ENCODE measurements at places on chromosomes 1 and 21. TPM values are rescaled to one million over a fixed set of nuclear protein-coding genes. Genes with fewer than 3 reads are reported as not detected.

DNA sequence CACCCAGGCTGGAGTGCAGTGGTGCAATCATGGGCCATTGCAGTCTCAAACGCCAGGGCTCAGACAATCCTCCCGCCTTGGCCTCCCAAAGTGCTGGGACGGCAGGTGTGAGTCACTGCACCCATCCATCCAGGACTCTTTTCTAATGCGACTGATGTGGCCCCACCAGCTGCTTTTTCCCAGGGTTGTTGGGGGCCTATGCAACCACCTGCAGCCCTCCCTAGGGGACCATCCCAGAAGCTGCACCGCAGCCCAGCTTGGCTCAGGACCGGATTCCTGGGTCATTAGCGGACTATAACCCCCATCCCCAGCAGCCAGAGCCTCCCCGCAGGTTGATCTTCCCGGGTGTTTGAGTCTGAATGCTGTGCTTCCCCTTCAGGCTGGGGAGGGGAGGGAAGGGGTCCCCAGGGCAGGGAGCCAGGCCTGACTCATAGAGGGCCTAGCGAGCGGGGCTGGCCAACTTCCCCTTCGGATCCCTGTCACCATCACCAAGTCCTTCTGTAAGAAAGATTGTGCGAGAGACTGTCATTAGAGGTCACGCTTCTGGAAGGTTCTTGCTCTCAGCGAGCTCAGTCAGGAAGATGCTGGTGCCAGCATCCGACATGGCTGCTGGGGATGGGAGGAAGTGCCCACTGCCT lies 108.7 kb upstream of the ACTRT2 start:
- no peak for DNase-seq
- H3K27ac ChIP-seq, result no peak overlapping the region
- no peak overlapping the region for H3K4me3 ChIP-seq
- no peaks in the 10 kb centered on the region for H3K27me3 ChIP-seq
- no peaks in the 10 kb centered on the region for H3K36me3 ChIP-seq
- no peaks in the 10 kb centered on the region for H3K4me1 ChIP-seq

DNA sequence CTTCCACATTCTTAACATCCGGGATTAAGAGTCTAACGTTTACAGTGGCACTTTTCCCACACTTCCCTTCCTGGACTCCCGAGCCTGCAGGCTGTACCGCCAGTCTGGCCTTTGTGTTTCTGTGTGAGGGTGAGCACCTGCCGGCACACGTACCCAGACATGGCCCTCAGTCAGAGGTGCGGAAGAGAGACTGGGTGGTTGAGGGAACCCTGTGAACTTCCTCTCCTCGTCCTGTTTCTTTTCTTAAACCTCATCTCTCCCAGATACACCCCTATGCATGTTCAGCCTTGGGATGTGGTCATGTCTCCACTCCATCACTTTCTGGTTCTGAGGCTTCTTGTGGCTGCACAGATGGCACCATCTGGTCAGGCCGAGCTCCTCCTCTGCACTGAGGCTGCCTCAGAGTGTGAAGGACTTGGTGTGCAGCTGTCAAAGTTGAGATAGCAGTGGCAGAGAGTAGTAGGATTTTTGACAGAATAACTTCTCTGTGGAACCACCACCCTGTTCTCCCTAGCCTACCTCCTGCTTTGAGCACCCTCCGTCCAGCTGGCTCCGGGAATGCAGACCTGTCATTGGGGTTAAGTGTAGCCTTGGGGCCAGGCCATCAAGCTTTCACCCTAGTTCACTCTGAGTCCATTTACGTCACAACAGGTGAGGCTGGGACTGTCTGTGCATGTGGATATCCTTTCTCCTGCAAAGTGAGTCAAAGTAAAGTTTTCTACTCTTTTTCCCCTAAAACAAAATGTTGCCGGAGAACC lies 31.4 kb downstream of the VASH2 start:
- H3K36me3 ChIP-seq, result no peaks in the 10 kb centered on the region
- no peaks in the 10 kb centered on the region for H3K27me3 ChIP-seq
- H3K4me3 ChIP-seq, result no peak overlapping the region
- H3K27ac ChIP-seq, result no peak overlapping the region
- H3K4me1 ChIP-seq, result no peaks in the 10 kb centered on the region
- DNase-seq, result no peak

DNA sequence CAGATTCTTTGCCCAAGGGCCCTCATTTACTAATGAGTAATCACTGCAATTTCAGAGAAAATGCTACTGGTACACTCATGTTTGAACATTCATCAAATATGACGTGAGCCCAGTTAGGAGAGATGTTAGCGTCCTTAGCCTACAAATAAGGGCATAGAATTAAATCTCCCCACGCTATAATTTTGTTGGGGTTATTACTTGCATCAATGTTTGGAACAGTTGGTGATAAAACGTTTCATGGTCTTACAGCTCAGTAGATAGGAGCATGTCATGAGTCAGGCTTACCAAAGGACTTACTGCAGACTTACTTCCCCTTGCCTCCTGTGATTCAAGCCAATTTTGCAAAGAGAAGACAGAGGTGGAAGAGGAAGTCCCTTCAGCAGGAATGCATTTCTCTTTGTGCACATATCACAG lies 304.0 kb downstream of the KIF26B start:
- no peak overlapping the region for H3K4me3 ChIP-seq
- no peaks in the 10 kb centered on the region for H3K36me3 ChIP-seq
- DNase-seq, result no peak
- H3K27ac ChIP-seq, result no peak overlapping the region

The LMOD1 gene
- 39.4 TPM for polyA plus RNA-seq

The ADCY10 gene
- 49.7 TPM for polyA plus RNA-seq
